ENCODE measurements at places on chromosomes 13 and 19.

DNA sequence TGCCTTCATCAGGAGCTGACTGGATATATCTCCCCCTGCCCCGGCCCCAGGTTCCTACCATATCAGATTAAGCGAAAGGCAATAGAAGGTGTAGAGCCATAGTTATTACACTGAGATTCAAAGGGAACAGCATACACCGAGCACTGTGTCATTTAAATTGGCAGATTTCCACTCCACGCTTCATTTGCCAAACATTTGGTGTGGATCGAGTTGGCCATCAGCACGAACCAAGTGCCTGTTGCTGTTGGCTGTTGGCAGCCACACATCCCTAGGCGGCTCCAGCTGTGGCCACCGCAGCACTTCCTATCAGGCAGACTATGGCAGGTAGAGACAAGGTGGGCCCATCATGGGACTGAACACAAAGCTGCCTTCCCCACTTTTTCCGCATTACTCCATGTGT lies 115.8 kb downstream of the CCNA1 start:
- no peak for DNase-seq

DNA sequence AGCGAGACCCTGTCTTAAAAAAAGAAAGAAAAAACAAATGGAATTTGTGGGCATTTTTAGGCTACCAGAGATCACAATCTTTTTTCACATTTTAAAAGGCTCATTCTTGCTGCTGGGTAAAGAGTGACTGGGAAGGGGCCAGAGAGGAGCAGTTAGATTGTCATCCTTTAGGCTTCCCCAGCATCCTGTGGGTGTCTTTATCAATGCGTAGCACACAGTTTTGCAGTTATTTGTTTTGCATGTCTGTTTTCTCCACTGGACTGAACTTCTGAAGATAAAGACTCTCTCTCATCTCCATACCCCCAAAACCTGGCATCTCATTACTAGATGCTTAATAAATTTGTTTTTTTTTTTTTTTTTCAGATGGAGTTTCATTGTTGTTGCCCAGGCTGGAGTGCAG lies 2.1 kb upstream of the UTP14C start:
- no peak for DNase-seq

DNA sequence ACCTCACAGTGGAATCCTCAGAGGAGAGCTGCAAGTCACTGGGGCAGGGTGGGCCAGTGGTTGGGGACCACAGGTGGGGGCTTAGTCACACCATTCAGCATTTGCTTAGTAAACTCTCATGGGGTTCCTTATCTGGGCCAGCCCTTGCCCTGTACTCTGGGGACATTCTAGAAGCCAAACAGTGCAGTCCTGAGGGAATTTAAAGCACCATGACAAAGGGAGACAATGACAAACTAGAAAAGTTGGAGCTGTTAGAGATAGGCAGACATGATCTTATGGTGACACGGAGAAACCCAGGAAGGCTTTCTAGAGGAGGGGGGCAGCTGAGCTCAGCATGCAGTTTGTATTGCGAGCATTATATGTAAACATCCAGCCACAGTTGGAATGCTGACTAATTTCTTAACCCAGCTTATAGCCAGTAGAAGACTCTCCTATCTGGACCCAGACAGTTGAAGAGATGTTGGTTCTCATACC lies 87.6 kb downstream of the ZNF429 start:
- no peak for DNase-seq

GRCh38 chr13:25384758-25385410 lies 13.1 kb downstream of the ATP8A2 start:
- no peak for DNase-seq

DNA sequence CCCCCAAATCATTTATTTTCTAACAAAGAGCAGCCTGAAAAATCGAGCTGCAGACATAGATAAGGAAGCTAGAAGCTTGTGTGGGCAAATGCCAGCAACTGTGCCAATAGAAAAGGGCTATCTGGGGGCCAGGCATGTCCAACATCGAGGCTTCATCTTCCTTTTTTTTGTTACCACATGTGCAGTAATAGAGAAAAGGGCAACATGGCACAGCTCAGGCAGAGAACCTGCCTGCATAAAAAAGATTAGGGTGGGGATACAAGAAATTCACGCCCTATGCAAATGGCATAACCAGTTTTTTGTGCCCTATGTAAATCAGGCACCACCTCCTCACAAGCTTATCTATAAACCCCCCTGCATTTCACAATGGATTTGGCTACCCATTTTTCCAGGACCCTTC lies 60.4 kb upstream of the ABCC4 start:
- DNase-seq: no peak

GRCh38 chr19:47124937-47125668 lies 5.5 kb upstream of the SAE1 start:
- DNase-seq: peak; percentile 74

- DNase-seq: peak; percentile 96
These were observed 12.8 kb downstream of the FUT6 start for GRCh38 chr19:5826531-5827341.

- no peak for DNase-seq
These were observed 51.7 kb downstream of the ZNF91 start for GRCh38 chr19:23343434-23344010.

DNA sequence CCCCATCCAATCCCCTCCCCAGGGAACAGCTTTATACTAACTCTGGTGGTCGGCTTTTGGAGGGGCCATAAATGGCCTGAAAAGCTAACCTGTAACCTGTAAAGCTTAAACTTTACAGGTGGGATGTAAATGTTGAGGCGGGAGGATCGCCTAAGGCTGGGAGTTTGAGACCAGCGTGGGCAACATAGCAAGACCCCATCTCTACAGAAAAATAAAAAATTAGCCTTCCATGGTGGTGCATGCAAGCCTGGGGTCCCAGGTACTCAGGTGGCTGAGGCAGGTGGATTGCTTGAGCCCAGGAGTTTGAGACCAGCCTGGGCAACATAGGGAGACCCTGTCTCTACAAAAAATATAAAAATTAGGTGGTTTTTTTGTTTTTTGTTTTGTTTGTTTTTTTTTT lies 18.5 kb downstream of the CARM1 start:
- no peak for DNase-seq

GRCh38 chr13:31739226-31739625 lies at the start of gene RXFP2:
RXFP2 (plus strand) TSS chr13:31739526; CDS start chr13:31739613, 87 bp downstream.
- DNase-seq: no peak

GRCh38 chr13:109869312-109870237 lies 83.2 kb upstream of the IRS2 start:
- peak; percentile 86 for DNase-seq

DNA sequence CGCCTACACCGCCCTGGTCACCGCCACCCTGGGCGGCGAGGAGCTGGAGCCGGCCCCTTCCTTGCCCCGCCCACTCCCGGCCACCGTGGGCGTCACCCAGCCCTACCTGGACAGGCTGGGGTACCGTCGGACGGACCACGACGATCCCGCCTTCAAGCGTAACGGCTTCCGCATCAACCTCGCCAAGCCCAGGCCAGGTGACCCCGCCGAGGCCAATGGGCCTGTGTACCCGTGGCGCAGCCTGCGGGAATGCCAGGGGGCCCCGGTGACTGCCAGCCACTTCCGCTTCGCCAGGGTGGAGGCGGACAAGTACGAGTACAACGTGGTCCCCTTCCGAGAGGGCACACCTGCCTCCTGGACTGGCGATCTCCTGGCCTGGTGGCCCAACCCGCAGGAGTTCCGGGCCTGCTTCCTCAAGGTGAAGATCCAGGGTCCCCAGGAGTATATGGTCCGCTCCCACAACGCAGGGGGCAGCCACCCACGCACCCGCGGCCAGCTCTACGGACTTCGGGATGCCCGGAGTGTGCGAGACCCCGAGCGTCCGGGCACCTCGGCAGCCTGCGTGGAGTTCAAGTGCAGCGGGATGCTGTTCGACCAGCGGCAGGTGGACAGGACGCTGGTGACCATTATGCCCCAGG lies 7.0 kb downstream of the CILP2 start:
- no peak for DNase-seq

DNA sequence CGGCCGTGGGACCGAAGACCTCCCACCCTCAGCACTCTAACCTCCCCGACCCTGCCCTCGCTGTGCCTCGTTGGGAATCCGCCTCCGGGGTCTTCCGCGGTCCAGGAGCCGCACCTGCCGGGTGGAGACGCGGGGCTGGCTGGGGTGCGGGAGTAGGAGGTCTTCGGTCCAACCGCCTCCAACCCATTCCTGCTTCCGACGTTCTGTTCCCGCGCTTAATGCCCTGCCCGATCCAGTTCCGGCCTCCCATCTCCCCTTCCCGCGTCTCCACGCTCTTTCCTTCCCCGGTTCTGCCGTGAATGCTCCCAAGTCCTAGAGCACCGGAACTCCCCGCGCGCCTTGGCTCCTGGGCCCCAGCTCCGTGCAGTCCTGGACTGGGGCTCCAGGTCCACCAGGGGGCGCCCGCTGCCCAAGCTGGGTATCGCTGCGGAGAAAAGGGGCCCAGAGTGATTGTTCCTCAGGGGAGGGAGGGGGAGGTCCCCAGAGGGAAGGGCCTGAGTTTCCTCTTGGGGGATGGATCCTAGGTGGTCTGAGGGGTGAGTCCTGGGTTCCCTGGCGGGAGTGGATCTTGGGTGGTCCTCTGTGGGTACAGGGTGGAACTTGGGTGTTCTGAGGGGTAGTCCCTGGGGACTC lies 14.1 kb upstream of the TNFSF9 start:
- DNase-seq: peak; percentile 82

DNA sequence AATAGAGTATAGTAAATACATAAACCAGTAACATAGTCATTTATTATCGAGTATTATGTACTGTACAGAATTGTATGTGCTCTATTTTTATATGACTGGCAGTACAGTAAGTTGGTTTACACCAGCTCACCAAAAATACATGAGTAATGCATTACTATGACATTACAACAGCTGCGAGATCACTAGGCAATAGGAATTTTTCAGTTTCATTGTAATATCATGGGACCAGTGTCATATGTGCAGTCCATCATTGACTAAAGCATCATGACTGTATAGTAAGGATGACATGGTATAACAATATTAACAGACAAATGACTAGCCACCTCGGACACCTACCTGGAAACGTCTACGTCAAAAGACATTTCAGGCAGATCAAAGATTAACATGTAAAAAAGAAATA lies 33.6 kb downstream of the ATP7B start:
- no peak for DNase-seq

GRCh38 chr19:13055213-13056051 lies 47.2 kb downstream of the LYL1 start:
- no peak for DNase-seq

- DNase-seq: peak; percentile 92
These were observed 1.5 kb upstream of the HCN2 start for GRCh38 chr19:588093-588740.

DNA sequence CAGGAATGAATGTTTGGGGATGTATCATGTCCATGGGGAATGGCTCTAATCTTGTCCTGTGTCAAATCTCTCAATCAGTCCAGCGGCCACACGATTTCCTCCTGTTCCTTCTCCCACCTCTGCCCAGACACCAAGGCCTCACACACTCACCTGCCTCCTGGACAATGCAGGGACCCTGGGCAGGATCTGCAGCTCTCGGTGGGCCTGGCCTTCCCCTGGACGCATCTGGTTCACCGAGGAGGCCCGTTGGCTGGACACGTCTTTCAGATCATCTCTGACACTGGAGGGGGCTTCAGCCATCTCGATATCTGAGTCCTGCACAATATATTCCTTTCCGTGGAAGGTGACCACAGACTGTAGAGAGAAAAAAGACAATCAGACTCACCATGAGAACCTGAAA lies 21.4 kb downstream of the ZSCAN5C start:
- no peak for DNase-seq

DNA sequence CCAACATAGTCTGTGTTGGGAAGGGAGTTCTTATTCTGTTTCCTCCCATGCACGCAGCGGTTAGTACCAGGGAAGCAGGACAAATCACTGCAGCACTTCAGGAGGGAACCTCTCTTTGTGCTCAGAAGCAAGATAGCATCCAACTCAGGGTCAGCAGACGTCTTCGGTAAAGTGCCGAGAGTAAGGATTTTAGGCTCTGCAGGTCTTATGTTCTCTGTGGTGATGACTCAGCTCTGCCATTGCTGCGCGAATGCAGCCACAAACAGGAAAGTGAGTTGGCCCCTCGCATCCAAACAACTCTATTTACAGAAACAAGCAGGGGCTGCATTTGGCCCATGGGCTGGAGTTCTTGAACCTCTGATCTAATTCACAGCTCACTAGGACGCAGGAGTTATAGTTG lies 122.1 kb upstream of the SPATA13 start:
- DNase-seq: no peak

GRCh38 chr19:4059891-4060620 lies 6.6 kb downstream of the ZBTB7A start:
- no peak for DNase-seq

DNA sequence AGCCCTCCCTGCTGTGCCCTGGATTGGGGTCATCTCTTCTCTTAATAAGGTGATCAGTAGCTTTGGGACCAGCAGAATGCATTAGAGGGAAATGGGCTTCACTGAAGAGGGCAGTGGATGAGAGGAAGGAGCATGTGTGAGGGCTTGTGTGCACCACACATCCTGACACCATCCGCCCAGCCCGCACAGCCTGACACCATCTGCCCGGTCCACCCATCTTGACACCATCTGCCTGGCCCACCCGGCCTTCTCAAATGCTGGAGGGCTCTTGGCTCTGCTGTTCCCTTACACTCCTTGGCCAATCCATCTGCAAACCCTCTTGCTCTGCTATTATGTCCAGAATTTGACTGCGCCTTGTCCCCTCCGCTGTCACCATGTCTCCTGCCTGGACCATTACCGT lies 41.8 kb downstream of the BICRA start:
- no peak for DNase-seq

DNA sequence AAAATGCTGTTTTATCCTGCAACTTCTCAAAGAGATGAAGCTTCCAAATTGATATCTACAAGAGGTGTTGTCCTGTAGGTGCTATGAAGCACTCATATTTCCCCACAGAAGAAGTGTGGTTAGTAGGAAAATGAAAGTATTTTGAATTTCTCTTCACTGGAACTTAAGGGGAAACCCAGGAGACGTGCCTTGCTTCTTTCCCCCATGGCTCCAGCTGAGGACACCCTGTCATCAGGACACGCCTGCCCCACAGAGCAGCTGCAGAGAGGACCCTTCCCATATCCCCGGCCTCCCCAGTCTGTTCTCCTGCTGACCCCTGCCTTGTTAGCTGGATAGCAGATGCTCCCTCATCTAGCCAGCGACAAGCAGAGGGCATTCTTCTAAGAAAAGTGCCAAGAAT lies 371.3 kb downstream of the COG6 start:
- no peak for DNase-seq

- no peak for DNase-seq
These were observed 46.4 kb downstream of the THSD1 start for GRCh38 chr13:52359534-52359933.

GRCh38 chr13:61777271-61777670 lies 361.6 kb upstream of the PCDH20 start:
- DNase-seq: no peak

- DNase-seq: no peak
These were observed 48.8 kb upstream of the KCTD4 start for GRCh38 chr13:45249662-45250061.

DNA sequence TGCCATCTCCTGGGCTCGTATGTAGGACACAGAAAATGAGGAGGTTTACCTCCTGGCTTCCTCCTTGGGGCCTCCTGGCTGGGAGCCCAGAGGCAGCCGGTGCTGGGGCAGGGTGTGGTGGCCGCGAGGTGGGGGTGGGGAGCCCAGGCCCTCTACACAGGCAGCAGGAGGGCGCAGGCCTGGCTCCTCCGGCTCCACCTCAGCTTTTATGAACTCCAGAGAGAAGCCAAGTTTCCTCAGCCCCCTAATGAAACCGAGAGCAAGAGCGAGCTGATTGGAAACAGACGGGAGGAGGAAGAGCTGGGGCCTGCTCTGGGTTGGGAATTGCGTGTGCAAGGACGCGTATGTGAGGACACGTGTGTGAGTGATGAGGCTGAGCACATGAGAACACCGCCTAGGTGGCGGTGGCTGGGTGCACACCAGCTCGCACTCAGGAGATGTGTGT lies 23.1 kb downstream of the LYL1 start:
- peak; percentile 61 for DNase-seq
